ENCODE measurements at places on chromosomes 12 and 14. TPM values are rescaled to one million over a fixed set of nuclear protein-coding genes. Genes with fewer than 3 reads are reported as not detected.

DNA sequence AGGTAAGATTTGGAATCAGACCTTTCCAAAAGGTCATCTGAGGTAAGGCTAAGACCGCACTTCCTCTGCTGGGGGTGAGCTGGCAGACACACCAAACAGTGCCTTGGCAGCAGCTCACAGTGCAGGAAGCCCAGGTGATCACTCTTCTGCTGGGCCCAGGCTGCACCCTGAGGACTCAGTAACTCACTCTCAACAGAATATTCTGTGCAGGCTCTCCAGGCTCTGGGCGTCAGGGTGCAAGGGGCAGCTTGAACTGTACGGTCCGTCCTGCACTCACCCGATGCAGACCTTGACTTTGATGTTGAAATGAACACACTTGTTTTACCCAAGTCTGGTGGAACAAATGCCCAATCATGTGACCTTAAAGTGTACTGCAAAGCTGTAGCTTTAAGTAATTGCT is 6.0 kb downstream of the ALKBH2 start:
- no peak for DNase-seq

- no peak for DNase-seq
Observed at GRCh38 chr12:9729082-9729481, 3.8 kb downstream of the CLECL1 start.

DNA sequence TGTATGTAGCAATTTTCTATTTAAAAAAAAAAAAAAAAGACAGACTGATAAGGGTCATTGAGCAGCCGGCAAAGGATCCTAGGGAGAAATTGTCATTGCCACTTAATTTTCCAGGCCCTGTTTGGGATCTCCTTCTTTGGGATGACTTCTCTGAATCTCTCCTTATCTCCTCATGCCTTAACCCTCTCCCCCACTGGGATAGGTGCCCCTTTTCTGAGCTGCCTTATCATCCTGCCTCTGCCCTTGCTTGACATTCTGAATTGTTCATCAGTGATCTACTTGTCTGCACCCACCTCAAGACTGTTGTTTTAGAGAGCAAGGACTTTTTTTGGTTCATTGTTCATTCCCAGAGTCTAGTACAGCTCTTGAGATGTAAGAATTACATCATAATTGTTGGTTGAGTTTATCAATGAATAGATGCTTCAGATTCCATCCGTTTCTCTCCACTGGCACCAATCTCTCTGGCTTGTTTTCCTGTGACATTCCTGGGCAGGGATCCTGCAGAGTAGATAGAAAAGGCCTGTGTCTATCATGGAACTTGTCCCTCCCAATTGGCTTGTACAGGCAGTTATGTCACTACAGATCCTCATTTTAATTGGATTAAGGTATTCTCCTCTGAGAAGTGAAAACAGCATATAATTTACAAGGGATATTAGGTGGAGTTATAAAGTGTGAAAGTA is 42.6 kb downstream of the SOCS2 start:
- no peak for DNase-seq

Gene NTN4
- 110 TPM for total RNA-seq

DNA sequence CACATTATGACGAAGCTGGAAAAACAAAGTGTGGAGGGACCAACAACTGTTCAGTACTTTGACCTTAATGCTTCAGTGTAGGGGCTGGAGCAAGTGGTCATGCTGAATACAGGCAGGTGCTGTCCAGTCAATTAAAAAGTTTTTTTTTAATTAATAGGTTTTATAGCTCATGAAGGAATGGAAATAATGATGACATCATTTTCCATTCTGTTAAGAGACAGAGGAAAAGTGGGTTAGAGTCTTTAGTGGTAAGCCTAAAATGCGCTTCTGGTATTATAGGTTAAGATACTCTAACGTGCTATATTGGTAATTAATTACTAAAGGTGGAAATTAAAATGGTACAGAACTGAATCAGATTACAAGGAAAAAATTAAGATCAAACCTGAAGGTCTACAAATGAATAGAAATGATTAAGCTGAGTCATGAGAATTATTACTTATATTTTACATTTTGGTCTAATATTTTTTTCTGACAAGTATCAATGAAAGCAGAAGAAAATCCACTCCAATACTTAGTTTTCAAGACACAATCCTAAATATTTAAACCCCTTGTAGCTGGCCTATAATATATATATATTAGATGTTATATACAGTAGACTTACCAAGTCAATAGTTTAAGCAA is 15.6 kb downstream of the KLHDC2 start:
- no peak for DNase-seq

DNA sequence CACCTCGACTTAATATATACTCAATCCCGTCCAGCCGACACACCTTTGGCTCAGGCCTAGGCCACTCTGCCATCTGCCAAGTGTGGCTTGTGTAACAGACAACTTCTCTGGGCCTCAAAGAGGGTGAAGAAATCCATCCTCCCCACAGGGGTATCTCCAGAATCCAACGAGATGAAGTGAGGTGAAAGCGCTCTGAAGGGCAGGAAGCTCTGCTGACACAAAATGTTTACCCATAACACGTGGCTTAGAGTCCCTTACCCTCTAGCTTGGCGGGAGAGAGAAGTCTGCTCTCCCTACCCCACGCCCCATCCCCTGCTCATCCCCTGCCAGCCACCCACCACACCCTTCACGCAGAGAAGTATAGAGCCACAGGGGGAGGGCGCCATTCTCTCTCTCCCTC is 13.0 kb downstream of the ZBTB39 start:
- DNase-seq: no peak

Gene RNASE8
- total RNA-seq: not detected

DNA sequence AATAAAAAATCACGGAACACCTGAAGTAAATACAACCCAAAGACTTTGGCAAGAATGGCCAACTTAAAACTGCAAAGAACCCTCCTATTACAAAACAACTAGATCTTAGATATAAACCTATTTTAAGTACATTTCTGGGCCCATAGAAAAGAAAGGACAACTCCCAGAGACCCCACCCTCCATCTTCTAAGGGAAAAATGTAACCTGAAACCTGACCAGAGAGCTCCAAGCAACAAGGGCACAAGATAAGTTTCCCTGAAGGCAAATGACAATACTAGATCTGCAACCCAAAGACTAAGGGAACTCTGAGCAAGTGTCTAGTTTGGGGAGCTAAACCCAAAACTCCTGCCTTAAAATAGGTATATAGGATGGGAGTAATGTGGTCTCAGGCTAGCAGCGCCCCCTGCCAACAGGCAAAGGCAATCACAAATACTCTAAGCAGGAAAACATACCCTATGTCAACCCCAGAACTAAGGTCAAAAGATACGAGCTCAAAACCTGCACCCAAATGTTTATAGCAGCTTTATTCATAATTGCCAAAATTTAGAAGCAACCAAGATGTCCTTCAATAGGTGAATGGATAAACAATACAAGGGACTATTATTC is 218.9 kb downstream of the ITPR2 start:
- DNase-seq: no peak

Gene C12orf50
- not detected for total RNA-seq

DNA sequence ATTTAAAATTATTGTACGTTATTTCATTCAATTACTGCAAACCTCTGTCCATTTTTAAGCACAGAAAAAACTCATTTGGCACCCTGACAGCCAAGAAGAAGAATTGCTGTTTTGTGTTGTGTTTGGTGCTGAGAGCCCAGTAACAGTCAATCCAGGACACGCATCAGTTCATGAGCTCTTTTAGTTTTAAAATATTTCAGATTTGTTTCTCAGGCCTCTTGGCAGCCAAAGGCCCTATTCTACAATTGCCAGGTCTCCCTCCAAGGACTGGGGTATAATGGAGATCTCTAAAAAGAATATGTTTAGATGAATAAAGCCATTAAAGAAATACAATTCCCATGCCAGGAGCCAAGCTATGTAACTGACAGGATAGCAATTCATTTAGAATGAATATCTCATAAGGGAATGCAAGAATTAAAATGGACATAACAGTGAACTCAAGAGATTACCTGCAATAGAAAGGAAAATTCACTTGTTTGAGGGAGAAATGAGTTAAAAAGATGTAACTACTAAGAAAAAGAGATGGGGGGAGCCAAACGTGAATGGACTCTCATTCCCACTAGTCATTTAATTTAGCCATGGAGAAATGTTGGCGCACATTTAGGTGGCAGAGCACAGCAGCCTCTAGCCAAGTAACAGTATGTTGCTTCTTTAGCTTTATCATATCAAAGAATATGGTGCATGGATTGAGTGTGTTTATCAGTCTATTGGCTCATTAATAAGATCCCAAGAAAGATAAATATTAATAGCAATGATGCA is 140.6 kb upstream of the PELI2 start:
- no peak for DNase-seq

DNA sequence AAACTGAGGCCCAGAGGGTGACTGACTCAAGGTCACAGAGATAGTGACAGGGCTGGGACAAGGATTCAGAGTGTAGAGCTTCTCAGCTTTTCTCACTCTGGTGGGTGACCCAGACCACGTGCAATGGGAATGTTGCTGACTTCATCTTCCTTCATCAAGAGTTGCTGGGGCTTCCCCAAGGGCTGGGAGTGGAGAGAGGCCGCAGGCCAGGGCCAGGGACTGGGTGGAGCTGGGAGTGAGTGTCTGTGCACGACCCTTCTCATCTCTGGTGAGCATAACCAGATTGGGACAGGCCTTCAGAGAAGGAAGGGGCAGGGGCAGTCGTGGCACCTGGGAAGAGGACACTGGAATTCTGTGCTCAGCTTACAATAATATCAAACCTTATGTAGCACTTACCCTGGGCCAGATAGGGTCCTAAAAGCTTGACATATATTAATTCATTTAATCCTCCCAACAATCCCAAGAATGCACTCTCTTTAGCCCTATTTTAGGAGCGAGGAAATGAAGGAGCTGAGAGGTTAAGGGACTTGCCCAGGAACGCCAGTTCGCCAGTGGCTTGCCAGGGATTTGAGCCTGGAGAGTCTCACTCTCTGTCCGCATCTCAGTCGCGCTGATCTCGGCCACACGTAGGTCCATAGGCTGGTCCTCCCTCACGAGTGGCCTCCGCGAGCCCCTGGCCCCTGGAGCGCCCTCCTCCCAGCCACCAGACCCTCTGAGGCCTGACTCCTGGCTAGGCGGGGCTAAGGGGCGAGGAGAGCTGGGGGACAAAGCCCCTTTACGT is 15.8 kb downstream of the KRT18 start:
- no peak for DNase-seq

DNA sequence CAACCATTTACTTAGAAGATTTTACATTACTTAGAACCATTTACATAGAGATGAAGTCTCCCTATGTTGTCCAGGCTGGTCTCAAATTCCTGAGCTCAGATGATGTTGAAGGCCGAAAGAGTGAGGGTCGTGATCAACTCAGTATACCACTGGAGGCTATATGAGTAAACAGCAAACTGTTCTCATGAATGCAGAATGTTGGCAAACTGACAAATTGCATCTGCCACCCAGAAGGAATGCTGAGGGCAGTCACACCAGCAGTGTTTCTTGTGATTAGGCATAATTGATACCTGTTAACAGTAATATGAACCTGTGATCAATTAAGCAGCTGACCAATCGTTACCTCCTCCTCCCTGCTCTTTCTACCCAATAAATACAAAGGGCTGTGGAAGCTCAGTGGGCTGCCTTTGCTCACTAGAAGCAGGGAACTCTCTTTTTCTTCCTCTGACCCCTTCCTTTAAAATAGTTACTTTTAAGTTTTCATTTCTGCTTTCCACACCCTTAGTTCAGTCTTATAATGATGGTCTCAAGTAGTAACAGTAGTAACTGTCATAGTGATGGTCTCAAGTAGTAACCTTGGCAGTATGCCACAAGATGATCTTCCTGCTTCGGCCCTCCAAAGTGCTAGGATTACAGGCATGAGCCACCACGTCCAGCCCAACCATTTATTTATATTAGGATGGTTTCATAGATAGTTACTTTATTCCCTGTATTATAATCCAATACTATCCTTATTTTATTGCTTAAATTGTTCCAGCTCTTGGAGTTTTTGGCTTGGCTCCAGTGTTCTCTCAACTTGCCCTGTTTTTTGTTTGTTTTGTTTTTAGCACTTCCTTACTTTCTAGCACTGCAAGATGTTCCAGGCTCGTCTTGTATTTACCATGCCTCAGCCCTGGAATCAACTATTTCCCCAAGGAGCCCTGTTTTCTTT is 25.8 kb downstream of the LIMA1 start:
- no peak for DNase-seq

Gene SAV1
- total RNA-seq: 77.0 TPM

DNA sequence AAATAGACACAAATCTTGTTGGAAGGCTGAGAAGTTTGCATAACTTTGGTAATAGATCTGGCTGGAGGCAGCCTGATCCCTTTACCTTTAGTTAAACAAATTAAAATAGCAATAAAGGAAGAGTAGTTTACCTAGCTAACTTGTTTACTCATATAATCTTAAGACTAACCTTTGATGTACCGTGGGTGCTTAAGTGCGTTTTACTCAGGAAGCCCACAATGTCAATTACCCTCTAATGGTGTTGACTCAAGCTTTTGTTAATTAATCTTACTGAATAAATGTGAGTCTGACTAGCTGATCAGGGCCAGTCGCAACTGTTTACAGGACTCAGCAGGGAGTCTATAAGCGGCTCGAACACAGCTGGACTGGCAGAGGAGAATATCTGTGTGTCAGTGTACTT is 51.5 kb downstream of the FAR2 start:
- DNase-seq: no peak

DNA sequence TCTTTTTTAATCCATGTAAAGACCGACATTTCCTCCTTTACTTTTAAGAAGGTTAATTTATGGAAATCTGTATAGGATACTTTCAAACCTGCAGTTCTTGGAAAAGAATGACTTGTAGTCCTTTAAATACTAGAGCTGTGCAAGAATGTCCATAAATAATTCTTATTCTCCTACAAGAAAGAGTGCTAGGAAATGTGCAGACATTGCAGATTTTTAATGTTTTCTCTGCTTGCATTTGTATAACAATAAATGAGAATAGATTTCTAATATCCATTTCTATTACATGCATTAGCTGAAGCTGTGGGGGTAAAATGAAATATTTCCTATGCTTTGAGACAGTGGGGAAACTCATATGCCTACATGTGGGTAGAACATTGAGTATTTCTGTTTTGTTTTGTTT is 607.2 kb upstream of the NOVA1 start:
- no peak for DNase-seq

- DNase-seq: no peak
Observed at GRCh38 chr14:81222126-81222525, 1.4 kb upstream of the GTF2A1 start.

DNA sequence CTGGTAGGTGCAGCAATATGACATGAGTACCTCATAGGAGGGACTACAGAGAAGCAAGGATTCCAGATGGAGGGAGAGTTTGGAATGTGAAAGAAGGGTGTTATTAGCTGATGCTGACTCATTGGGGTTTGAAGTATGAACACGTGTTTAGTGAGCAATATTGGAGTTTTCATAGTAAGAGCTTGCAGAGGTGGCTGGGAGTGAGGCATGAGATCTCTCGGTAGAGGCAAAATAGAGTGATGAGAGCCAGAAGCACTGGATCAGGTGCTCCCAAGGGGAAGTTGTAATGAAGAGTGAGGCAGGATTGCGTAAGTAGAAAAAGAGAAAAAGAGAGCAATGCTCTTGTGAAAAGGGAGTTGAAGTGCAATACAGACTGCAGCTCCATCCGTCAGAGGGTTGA is 42.1 kb downstream of the MGST1 start:
- no peak for DNase-seq

DNA sequence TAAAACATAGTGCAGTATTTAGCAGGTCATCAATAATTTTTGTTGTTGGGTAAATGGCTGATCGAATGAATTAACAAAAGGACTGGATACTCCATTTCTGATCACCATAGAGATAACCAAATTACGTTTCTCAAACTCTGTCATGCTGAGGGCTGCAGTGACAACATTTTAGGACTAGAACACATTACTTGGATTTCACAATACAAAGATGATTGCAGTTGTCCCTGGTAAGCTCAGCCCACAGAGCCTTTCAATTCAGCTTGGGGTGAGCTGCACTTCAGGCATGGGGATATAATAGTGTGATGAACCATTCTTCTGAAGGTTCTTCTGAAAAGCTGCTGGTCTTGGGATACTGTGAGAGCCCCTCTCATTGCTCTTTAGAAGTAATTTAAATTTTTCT is 74.3 kb downstream of the FAR2 start:
- DNase-seq: no peak

Gene LTBR
- 115 TPM for total RNA-seq
